ENCODE measurements at places on chromosomes 13 and 19.
A peak's percentile ranks its signal among the peaks of the same experiment; 100 is the strongest.

GRCh38 chr13:79681069-79681468 lies 200.1 kb downstream of the NDFIP2 start:
- no peak for DNase-seq

DNA sequence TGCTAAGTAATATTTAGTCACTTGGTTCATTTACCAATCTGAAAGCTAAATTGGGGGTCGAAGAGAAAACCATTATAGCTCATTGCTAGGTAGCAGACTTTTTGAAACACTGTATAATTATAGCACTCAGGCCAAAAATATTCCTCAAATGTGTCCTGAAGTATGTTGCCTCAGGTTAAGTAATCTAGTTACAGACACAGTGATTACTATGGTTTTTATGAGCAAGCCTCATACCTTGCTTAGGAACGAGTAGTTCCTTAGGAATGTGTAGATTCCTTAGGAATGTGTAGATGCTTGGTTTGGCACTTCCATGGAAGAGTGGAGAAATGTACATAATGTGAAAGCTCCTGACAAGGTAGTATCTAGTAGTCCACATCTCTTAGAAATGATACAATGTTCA lies 387.5 kb downstream of the LMO7 start:
- no peak for DNase-seq

- DNase-seq: no peak
These were observed 166.1 kb downstream of the ITGBL1 start for GRCh38 chr13:101618440-101619187.

DNA sequence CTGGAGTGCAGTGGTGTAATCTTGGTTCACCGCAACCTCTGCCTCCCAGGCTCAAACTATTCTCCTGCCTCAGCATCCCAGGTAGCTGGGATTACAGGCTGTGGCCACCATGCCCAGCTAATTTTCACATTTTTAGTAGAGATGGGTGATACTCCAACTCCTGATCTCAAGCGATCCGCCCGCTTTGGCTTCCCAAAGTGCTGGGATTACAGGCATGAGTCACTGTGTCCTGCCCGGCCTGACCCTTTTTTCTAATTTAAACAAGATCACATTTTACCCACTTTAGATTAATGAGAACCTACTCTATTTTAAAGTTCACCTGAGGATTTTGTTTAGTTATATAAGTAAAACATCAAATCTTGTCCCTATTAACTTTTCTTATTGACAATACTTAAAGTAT lies 91.8 kb upstream of the POSTN start:
- DNase-seq: no peak

GRCh38 chr19:58154287-58154678 lies 3.7 kb upstream of the ZNF329 start:
- DNase-seq: no peak

DNA sequence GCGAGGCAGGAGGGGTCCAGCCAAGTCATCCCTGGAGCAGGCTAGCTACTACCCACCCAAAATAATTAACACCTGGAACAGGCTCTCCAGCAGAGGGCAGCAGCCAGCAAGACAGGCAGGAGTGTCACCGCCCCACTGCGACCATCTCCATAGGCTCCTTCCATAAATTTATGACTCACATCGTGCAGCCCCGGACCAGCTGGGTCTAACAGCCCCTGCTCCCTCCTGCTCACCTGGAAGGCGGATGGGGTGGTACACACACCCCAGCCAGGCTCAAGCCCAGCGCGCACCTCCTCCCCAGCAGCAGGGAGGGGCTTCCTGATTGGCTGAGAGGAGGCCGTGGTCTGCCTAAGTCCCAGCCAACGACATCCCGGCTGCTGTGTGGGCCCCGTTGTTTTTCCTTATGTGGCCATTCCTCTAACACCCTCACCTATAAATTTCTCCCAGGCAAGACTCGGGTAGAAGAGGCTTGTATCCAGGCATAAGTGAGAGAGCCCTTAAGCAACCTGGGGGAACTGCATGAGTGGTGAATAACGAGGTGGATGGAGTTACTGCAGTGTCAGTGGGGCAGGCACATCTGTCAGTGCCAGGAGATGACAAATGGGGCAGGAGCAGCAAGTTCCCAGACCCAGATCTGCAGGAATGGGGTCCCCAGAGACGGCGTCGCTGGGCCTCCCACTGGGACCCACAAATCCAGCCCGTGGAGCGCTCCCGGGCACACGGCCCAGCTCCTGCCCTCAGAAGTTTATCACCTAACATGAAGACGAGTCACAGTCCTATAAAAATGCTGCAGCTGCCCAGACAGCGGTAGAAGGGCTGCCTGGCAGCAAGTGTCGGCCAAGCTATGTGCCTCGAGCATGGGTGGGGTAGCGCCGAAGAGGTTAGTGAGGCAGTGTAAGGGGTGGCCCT lies 43.1 kb downstream of the CEBPG start:
- peak; percentile 87 for DNase-seq

DNA sequence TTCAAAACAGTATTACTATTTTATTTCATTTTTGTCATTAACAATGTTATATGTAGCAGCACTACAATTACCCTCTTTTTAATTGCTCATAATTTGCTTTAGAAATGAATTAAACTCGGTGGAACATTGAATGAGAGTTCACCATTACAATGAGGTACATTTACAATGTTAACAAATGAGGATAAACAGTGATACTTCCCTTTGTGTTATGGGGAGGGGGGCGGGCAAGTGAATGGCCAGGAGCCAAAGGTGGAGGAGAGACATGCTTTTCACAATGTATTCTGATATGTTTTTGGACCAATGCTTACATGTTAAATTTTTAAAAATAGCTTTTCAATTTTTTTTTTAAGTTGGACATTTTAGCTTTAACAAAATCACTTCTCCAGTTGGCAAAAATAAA lies 34.2 kb downstream of the NALCN start:
- no peak for DNase-seq

- DNase-seq: peak; percentile 99
These were observed 2.5 kb downstream of the PRR12 start for GRCh38 chr19:49593233-49594113.

- DNase-seq: no peak
These were observed 4.8 kb upstream of the WDR18 start for GRCh38 chr19:979318-979741.

DNA sequence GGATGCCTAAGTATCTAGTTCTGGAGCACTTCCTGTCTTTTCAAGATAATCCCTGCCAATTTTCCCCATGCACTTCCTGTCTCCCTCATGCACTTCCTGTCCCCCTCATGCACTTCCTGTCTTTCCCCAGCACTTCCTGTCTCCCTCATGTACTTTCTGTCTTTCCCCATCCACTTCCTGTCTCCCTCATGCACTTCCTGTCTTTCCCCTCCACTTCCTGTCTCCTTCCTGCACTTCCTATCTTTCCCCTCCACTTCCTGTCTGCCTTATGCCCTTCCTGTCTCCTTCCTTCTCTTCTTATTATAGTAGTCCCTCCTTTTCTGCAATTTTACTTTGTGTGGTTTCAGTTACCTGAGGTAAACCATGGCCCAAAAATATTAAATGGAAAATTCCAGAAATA lies 3.0 kb upstream of the TNNT1 start:
- no peak for DNase-seq

DNA sequence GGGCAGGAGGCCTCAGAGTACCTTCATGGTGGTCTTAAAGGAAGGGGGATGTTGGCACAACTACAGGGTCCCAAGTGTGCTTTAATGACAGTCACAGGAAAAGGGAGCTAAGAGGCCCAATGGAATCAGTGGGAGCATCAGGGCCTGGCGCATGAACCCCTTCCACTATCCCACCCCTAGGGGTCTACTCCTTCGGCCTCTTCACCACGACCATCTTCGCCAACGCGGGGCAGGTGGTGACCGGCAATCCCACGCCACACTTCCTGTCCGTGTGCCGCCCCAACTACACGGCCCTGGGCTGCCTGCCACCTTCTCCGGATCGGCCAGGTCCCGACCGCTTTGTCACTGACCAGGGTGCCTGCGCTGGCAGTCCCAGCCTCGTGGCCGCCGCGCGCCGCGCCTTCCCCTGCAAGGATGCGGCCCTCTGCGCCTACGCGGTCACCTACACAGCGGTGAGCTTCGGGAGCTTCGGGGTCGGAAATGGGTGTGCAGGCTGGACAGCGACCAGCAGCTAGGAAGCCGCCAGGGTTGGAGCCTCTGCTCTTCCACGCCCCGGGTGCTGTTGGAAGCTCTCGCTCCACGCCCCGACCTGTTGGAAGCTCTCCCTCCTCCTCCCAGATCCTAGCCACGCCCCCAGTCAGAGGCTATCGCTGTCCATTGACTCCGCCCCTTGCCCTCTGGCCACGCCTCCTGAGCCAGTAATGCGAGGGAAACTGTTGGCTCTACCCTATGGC lies 6.0 kb downstream of the PLPPR2 start:
- DNase-seq: peak; percentile 74

GRCh38 chr13:26221721-26222519 lies at the start of gene RNF6:
Gene RNF6, minus strand, starts transcription at chr13:26222314. Its CDS starts 2,665 bp downstream, at chr13:26219649.
- peak; percentile 95 for DNase-seq

DNA sequence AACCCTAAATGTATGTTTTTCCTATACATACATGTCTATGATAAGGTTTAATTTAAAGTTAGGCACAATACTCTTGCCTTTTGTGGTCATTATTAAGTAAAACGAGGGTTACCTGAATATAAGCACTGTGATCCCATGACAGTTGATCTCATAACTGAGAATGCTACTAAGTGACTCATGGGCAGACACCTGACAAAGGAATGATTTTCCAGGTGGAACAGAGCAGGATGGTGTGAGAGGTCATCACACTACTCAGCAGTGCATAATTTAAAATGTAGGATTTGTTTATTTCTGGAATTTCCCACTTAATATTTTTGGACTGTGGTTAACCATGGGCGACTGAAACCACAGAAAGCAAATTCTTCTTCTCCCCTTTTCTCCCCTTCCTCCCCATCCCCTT lies 178.9 kb downstream of the UGGT2 start:
- no peak for DNase-seq

DNA sequence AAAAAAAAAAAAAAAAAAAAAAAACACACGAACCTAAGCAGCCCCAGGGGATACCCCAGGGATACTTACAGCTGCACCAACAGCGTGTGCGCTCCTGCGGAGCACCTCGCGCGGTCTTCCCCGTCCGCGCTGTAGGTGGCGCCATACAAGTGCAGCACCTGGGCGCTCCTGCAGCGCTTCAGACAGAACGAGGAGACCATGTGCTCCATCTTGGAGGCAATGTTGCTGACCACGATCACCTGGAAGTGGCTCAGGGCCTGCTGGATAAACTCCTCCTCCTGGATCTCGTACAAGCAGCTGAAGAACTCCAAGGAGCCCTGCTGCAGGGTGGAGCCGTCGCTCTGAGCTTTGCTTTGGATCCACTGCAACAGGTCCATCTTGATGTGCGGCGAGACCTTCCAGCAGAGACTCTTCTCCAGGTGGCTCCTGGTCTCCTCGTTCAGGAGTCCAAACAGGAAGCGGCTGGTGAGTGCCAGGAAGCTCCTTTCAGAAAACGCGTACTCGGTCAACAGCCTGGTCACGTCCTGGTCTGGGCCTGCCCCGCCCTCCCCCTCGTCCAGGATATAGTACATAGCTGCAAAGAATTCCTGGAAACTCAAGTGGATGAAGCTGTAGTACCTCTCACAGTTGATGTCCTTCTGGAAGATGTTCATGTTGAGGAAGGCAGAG lies 14.5 kb downstream of the NLRP12 start:
- peak; percentile 46 for DNase-seq

Data from SK-N-SH (cell line).